ENCODE measurements at places on chromosomes 12 and 14.
A peak's percentile ranks its signal among the peaks of the same experiment; 100 is the strongest.

GRCh38 chr12:31627456-31628054 lies 31.9 kb upstream of the ETFBKMT start:
- no peak for DNase-seq

- DNase-seq, result no peak
Measured at GRCh38 chr14:50977863-50978528, 33.7 kb upstream of the PYGL start.

DNA sequence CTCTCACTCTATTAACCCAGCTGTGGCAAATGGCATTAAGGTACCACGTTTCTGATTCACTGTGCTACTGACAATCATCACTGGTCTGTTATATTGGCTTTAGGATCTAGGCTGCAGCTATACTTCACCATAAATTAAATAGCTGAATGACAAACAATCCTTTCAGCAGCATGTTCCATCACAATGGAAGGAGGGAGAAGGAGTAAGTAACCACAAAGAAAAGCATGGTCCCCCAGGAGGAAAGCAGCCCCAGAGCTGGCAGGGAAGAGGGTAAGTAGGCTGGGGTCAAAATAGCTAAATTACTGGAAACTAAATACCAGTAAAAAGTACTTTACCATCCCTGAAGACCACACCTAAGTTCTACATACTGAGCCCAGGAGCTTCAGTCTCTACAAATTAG lies 2.8 kb downstream of the ARMH4 start:
- DNase-seq, result no peak

DNA sequence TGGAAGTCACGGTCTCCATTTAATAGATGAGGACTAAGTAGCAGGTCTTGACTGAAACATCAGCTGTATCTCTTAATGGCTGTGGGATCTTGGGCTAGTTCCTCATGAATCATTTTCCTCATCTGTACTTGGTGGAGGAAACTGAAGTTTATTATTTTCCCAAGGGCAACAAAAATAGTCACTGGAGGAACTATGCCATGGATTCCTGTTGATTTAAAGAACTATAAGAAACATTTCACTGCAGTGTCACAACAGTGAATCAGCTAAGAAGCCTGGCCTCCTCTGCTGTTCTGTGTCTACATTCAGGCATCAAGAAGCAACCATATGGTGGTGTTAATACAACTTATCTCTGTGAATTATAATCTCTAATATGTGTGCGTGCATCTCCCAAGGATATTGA lies 200.5 kb downstream of the STXBP6 start:
- no peak for DNase-seq

DNA sequence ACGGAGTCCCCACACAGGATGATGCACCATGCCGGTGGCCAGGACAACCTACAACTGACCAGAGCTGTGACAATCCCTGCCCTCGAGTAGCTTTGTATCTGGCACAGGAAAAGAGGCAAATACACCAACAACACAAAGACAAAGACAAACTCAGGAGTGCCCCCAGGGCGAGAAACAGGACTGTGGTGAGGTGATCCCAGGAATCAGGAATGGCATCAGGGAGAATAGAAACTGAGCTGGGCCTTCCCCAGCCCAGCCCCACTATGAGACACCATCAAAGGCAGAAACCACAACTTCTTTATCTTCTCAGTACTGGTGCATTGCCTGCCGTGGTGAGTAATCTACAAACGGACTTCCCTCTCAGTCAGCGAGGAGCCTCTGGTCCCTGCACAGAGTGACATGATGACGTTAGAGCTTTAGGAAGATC lies 157.7 kb downstream of the TTC7B start:
- DNase-seq, result no peak

DNA sequence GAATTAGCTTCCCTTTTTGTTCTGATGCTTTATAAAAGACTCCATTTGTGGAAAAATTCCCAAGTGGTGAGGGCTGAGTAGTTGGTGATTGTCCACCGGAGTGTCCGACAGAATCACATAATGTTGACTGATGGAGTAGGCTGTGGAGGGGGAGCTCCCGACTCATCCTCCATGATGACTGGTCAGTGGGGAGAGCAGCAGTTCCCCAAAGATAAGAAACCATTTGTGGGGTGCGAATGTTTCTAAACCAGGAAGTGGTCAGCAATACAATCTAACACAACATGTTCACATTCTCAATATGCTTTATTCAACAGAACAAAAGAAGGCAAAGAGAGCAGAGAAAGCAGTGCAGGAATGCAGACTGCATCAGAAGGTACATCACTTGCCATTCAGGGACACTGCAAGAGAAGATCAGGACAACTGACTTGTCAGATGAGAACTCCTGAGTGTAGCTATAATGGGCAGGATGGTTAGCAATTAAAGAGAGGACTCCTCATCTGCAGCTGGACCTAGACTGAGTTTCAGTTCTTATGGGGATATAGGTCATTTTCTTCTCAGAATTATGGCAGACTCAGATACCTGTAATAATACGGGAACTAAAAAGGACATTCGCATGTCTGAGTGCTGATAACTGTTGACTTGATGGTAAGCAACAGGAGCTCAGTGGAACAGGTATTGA lies 5.4 kb downstream of the KRT6B start:
- DNase-seq, result no peak

- no peak for DNase-seq
Measured at GRCh38 chr14:87866116-87866515, 126.9 kb downstream of the GALC start.

- DNase-seq, result no peak
Measured at GRCh38 chr12:55717011-55718007, 1.5 kb downstream of the BLOC1S1 start.

- no peak for DNase-seq
Measured at GRCh38 chr14:63203618-63204406, 431 bp upstream of the RHOJ start.

DNA sequence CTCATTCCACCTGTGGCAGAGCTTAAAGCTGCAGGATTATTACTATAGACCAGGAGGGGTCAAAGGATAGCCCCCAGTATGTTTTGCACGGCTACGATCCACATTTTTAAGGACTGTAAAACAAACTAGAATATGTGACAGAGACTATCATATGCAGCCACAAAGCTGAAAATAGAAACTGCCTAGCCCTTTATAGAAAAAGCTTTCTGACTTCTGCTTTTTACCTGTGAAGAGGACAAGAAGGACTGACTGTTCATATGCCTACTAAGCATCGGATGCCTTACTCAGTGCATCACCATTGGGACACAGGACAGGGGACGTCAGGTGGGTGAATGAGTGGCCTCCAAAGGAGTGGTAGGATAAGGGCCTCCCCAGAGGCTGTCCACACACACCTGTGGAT lies 29.8 kb downstream of the SPTB start:
- no peak for DNase-seq

GRCh38 chr12:49296034-49296835 lies 1.3 kb downstream of the PRPH start:
- DNase-seq, result peak; percentile 23

DNA sequence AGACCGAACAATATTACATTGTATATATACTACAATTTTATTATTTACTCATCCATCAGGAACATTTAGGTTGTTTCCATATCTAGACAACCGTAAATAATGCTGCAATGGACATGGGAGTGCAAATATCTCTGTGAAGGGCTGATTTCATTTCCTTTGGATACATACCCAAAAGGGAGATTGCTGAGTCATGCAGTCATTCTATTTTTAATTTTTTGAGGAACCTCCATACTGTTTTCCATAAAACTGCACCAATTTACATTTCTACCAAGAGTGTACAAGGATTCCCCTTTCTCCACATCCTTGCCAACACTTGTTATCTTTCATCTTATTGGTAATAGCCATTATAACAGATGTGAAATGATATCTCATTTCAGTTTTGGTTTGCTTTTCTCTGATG lies 84.7 kb downstream of the SLC41A2 start:
- DNase-seq, result no peak

GRCh38 chr12:102833687-102834441 lies 83.2 kb downstream of the PAH start:
- no peak for DNase-seq

DNA sequence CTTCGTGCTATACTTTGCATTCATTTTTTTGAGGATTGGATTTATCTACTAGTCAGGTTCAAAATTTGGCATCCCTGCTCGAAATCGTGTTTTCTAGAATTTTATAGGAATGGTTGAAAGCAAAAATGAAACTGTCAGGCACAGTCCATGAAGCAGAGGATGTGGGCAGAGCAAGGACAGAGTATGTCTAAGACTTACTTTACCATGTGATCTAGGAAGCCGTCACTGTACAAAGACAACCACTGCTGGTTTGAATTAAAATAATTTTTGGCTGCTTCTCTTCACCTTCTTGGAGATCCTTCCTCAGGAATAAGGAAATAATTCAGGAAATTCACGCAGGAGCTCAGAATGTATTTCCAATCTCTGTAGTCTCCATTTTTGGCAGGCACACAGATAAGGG lies 31.6 kb upstream of the SGPP1 start:
- no peak for DNase-seq

DNA sequence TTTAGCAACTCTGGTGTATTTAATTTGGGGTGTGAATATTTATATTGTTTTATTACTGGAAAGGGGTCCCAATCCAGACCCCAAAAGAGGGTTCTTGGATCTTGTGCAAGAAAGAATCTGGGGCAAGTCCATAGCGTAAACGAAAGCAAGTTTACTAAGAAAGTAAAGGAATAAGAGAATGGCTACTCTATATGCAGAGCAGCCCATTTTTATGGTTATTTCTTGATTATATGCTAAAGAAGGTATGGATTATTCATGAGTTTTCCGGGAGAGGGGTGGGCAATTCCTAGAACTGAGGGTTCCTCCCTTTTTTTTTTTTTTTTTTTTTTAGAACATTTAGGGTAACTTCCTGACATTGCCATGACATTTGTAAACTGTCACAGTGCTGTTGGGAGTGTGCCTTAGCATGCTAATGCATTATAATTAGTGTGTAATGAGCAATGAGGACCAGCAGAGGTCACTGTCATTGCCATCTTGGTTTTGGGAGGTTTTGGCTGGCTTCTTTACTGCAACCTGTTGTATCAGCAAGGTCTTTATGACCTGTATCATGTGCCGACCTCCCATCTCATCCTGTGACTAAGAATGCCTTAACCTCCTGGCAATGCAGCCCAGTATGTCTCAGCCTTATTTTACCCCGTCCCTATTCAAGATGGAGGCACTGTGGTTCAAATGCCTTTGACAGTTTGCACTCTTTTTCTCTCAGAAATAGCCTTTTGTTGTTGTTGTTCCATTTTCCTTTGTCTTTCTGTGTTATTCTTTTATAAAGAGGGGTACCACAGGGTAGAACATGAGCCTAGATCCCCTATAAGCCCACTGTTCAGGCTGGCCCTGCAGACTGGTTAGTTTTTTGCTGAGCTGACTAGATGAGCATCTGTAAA lies 75.5 kb upstream of the DCD start:
- DNase-seq, result no peak

GRCh38 chr14:55851301-55851700 lies 266.9 kb upstream of the PELI2 start:
- no peak for DNase-seq

DNA sequence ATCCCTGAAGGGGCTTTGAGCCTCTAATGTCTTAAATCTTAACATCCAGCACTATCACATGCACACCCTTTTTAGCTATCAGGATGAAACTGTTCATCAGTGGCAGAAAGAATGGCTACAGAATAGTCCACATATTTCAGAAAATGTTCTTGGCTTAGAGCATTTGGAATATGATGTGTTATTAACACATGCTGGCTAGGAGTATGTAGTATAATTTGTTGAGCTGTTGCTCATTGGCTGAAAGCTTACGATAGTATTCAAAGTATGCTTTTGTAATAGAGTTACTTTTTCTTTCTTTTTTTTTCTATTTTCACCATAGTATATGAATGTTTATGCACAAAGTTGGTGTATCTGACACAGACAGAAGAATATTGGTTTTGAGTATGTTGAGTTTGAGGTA lies 55.1 kb downstream of the MNAT1 start:
- no peak for DNase-seq

DNA sequence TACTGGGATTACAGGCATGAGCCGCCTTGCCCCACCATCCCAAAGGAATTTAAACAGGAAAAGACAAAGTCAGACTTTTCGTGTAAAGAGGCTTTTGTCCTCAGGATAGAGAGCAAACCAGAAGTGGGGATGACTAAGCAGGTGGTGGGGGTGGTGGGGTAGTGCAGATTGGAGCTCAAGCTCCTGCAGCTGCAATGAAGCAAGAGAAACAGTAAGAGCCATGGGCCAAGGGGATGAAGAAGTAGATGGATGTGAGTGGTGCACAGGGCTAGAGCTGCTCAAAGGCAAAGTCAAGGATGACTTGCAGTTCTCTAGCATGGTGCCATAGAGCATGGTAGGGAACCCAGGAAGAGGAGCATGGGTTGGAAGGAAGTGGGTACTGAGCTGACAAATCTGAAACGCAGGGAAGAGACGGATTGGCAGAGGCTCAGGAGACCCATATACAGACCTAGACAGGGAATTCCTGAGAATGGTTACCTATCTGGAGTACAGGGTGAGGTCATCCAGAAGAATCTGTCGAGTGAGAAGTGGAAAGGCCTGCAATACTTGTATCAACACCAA lies 11.4 kb upstream of the RNF34 start:
- DNase-seq, result no peak

All from activated CD8-positive, alpha-beta memory T cell treated with anti-CD3 and anti-CD28 coated beads for 48 hours (primary cell).